ENCODE measurements at places on chromosomes 5 and 9.

GRCh38 chr5:58844395-58844794, 261.5 kb downstream of the RAB3C start:
- DNase-seq: no peak

GRCh38 chr5:139651853-139652787, 4.0 kb downstream of the CXXC5 start:
- peak; percentile 83 for DNase-seq

DNA sequence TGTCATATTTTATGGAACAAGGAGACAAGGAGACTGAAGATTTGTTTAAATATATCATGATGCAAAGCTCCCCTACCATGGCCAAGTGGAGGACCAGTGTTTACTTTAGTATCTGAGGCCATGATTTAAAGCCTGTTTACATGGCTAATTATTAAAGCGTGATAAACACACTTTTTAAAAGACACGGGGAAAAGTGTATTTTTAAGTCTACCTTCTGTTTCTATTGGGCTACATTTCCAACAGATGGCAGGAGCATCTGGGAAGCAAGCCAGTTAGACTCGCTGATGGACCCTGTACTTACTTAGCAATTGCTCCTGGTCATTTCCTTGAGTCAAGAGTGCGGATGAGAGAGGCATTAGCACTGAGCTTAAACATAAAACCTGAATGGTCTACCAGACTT, 480.3 kb upstream of the SEMA6A start:
- DNase-seq: no peak

- no peak for DNase-seq
Measured at GRCh38 chr9:122179690-122180074, 20.0 kb downstream of the MORN5 start.

GRCh38 chr5:95782181-95782580, 40.3 kb downstream of the GLRX start:
- no peak for DNase-seq

DNA sequence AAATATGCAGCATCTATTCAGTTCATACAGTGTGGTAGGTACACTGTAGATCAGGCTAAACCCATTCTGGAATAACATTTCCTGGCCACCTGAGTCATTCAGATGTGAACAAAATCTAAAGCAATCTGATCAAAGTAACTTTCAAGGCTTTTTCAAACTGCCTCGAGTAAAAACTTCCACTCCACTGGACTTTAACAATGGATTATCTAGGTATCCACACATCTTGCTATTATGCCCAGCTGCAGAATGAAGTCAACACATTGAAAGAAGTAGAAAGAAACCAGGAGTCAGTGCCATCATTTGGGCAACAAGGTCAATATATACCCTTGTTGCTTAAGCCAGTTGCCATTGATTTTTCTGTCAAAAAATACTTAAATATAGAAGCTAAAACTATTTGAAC, 1352.6 kb upstream of the NUDT12 start:
- no peak for DNase-seq

DNA sequence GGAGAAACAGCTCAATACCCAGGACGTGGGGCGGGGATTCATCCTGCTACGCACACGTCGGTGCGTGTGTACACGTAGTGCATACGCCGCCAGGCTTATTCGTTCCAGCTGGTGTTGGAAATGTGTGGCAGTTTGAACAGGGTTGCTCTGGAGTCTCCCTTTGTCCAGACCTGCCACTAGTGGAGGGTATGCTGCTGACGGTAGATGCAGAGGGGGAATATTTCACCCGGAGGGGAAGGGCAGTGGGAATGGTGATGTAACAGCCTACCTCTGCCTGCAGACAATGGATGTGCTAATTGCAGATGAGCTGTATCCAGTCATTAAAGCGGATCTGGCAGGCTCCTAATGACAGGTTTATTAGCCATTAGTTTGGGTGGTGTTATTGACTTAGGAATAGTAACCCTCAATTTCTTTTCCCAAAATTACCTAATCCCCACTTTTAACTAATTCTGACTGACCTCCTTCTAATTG, 142.7 kb downstream of the PAX5 start:
- DNase-seq: no peak

GRCh38 chr9:131999692-132000551, 79.7 kb downstream of the MED27 start:
- DNase-seq: no peak

- DNase-seq: no peak
Measured at GRCh38 chr5:172849606-172850453, 15.8 kb downstream of the ERGIC1 start.

DNA sequence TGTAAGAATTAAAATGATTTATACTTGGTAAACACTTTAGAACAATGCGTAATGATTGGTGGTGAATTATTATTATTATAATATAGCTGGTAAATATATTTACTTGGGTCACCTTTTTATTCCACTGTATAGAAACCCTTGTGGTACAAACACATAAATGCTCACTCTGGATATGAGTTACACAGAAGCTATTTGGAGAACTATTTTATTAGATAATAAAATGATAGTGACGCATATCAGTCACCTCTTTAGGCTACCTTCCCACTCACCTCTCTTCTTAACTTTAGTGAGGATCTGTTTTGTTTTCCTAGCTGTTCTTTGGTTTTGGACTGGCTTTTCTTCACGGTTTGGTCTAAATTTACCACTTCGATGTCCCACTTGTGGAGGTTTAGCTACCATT, 537.8 kb upstream of the DAP start:
- no peak for DNase-seq

DNA sequence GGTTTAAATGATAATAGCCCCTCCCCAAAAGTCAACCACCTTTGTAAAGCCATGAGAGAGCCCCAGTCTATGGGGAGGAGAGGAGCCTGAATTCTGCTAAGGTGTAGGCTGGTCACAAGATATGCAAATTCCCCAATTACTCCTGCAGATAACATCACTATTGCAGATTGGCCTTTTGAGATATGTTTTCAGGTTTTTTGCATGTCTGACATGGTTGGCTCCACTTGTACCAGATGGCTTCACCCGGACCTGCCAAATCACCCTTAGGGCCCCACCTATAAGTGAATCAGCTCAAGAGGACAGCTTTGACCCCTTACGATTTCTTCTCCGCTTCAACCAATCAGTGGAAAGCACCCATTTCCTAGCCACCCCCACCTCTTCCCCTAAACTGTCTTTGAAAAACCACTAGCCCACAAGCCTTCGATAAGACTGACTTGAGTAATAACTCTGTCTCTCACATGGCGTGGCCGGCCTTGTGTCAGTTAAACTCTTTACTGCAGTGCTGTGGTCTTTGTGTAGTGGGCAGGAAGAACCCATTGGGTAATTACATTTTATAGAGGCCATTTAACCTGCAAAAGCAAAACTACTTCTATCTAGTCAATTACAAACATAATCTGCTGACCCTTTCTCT, 69.7 kb downstream of the PRLR start:
- no peak for DNase-seq

DNA sequence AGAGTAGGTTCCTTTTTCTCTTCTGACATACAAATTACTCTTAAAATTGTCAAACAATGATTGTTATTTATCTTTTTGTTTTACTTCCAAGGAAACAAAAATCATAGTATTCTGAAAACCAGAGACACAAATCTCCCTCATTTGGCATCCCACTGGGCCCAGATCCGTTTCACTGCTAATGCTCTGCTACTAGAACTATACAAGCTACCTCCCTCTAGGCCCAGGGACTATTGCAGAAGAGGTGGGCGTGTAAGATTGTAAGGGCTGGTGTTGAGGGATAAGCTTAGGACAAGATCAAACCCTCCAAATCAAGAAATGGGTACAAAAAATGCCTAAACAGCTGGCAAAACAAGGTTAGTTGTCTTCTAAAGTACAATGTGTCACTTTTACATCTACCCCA, 928.9 kb upstream of the CDH10 start:
- no peak for DNase-seq

GRCh38 chr5:82694711-82695285, 382.4 kb downstream of the TMEM167A start:
- DNase-seq: no peak

DNA sequence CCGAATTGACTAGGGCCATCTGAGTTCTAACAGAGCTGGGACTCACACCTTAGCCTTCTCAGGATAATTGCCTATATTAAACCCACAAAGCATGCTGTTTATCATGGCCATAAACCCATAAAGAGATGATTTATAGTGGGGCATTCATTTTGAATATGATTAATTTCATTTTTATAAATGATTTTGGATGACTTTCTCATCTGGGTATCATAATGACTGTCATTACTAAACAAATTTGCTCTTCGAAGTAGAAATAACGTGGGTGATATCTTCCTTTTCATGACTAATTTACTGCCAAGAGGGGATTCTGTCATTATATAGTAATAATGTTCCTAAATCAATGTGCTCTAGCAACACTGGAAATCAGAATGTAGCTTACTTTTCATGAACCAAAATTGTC, 498.2 kb downstream of the CDH12 start:
- DNase-seq: no peak

GRCh38 chr5:17315710-17316221, 98.3 kb downstream of the BASP1 start:
- no peak for DNase-seq

- no peak for DNase-seq
Measured at GRCh38 chr5:179187229-179187678, 127.1 kb downstream of the ZNF354C start.

- DNase-seq: no peak
Measured at GRCh38 chr5:161846746-161847145, 1.2 kb upstream of the GABRA1 start.

DNA sequence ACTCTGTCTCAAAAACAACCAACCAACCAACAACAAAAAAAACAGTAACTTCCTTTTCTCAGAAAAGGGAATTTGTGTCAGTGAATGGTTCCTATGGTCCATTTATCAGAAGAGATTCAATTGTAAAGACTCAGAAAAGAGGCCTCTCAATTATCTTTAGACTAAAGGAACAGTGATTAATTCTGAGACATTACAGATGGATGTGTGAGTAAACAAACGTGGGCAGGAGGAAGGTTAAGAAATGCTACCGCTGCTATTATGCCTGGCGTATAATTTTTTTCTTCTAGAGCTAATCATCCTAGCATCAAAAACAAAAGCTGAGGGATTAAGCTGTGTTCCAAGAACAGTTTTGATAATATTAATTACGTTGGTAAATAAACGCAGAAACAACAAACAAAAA, 52.9 kb upstream of the JMY start:
- DNase-seq: no peak

- no peak for DNase-seq
Measured at GRCh38 chr9:76459694-76460635, 983 bp downstream of the GCNT1 start.

- DNase-seq: no peak
Measured at GRCh38 chr5:93385655-93386054, 195.4 kb downstream of the NR2F1-AS1 start.

- no peak for DNase-seq
Measured at GRCh38 chr9:113828221-113828620, 47.9 kb upstream of the ZNF618 start.

DNA sequence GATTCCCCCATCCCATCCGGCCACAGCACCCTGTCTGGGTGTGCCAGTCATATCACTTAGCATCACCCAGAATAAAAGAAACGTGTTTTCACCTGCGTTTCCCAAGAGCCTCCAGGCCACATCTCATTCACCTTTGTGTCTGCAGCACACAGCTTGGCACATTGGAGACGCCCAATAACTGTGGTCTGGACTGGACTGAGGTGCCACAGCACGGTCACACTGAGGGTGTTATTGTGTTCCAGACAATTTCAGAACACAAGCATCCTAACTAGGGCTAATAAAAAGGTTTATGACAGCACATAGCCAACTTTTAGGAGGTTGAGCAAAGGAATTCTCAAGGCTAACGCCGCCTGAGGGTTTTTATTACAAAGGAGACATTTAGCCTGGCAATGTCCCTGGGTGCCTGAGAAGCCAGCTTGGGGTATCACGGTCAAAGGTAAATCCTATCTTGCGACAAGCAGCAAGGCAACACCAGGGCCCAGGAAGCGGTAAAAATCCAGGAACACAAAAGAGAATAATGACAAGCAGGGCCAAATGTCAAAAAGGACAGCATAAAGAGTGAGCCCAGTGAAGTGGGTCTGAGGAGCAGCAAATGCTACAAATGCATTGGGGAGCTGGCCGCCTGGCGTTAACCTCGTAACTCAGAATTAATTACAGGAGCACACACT, 3.4 kb downstream of the EPB41L4B start:
- DNase-seq: no peak

DNA sequence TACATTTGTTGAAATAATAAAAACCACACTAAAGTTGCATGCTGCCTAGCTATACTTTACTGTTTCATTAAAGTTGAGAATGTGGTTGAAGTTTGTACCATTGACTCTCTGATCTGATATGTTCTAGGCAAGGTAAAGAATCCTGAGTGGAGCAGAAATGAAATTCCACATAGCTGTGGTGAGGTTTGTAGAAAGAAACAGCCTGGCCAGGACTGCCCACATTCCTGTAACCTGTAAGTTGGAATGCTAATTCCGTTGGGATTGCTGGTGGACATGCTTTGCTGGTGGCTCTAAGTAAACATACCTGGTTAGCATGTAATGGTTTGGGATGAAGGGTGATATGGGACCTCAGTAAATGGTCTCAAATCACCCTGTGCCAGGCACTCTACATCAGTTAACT, 16.8 kb downstream of the NFX1 start:
- no peak for DNase-seq

GRCh38 chr9:130755377-130756007, 61.9 kb downstream of the EXOSC2 start:
- no peak for DNase-seq

DNA sequence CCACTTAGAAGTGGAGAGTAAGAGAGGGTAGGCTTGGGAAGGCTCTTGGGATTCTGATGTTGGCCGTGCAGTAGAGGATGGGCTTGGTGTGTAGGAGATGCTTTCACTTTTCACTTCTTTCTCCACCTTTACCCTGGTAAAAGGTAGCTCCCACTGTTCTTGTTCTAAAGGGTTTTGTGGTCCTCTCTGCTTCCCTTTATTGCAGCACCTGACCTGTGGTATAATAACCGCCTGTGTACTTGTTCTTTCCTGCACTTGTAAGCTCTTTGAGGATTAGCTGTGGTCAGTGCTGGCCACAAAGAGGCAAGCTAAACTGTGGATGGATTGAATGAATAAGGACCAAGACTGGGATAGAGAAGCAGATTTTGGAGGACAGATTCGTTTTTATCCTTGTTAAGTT, 25.2 kb downstream of the KDM4C start:
- DNase-seq: no peak

- DNase-seq: no peak
Measured at GRCh38 chr9:76658510-76659231, 105.6 kb upstream of the PCA3 start.

DNA sequence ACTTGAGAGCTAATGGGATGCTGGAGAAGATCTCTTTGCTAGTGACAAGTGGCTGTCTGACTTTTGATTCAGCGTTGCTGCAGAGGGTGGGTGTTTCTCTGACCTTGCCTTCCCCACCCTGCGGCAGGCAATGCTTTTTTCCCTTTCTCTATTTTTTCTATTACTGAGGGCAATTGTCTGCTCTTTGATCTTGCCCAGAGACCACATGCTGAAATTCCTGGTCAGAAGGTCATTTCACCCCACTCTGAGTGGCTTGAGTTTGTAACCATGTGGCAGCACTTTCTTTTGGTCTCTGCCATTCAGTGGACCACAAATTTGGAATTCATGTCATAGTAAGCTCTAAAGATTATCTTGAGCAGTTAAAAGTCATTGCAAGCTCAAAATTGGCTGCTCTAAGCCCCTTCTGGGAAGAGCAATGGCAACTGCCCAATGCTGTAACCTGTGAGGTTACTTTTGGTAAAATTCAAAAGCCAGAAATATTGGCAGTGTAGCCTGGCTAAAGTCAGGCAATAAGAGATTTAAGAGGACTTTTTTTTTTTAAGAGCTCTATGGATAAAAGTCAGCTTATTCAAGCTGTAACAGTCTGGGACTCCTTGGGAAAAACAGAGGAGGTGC, 30.4 kb upstream of the MTMR12 start:
- no peak for DNase-seq

Data from GM19239 (cell line).